ENCODE measurements at places on chromosomes 5 and 9.

DNA sequence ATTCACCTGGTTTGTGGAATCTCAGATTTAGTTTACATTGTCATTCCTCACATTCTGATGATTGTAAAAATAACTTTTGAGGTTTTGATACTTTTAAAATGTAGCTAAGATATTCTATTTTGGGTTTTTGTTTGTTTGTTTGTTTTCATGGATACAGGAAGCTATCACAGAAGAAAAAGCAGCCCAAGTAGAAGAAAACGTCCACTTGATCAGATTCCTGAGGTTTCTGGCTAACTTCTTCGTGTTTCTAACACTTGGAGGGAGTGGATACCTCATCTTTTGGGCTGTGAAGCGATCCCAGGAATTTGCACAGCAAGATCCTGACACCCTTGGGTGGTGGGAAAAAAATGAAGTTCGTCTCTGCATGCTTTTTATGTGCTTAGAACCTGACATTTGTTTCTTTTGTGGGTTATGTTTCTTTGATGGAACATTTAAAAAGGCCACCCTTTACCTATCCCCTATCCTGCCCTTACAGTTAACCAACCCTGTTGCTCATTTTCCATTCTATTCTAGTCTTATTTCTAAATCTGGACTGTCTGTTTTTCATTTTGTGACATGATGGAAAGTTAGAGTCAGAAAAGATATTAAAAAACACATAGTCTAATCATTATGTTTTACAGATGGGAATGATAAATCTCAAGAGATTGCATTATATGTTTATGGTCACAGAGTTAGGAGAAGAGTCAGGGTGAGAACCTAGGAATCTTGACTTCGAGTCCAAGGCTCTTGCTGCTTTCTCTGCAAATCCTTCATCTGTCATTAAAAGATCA, 163.7 kb downstream of the ALDH1A1 start:
- no peak for DNase-seq

DNA sequence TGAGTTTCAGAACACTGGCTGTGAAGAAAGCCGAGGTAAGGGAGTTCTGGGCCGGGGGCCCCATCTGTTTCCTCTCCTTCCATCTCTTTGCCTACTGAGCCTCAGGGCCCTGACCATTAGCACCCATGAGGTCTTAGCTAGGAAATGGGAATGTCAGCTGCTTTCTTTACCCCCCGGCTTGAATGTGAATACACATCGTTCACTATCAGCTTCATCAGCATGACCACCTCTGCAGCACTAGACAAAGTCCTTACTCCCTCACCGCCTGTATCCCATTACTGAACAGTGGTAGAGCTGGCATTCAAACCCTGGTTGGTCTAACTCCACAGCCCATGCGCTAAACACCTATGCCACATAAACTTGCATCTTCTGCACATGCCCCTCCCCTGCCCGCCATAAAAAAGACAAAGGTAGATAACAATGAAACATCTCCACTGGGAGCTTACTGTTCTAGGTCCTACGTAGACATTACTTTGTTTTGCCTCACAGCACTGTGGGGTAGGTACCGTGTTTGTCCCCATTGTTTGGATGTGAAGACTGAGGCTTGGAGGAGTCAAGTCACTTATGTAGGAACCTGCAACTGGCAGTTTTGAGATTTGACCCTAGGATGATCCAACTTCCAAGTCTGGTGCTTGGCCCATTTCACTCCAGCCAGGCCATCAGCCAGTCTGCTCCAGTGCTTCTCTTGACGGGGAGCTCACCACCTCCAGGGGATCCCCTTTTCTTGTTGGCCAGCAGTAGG, 93.3 kb downstream of the AMBP start:
- DNase-seq: no peak

- DNase-seq: no peak
Measured at GRCh38 chr5:8944005-8944404, 601.9 kb downstream of the SEMA5A start.

DNA sequence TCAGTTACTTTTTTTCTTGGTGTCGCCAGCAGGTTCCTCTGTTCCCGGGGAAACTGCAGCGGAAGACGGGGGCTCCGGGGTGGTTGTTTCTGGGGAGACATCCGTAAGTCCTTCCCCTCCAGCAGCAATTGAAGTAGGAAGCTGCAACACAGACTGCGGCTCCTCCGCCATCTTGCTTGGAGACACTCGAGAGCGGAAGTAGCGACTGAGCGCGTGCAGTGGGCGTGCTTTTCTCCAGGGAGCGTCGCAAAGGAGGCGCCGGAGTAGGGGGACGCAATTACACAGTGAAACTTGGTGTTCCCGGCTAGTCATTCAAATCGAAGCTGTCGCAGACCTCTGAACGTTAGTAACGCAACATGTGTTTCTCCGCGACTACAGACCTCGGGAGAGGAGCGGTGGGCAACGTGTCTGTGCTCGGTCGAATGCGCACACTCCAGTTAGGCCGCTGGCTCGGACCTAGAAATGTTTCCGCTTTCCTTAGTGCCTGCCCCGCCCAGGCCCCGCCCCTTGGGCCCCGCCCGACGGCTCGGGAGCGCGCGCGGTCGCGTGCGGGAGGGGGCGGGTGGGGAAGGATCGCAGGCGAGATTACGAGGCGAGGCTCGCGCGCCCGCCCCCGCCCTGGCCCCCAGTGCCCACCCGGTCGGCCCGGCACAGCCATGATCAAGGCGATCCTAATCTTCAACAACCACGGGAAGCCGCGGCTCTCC, at the start of the genes AP3S1 and ATG12:
Gene AP3S1, plus strand, starts transcription at position 554 of the 707 bp plus-strand sequence. Its CDS starts 103 bp downstream, at position 657.
Gene ATG12, minus strand, starts transcription at position 184 of the 707 bp plus-strand sequence. Its CDS starts 13 bp downstream, at position 171.
- peak; percentile 65 for DNase-seq

- no peak for DNase-seq
Measured at GRCh38 chr5:1413211-1413610, 32.0 kb downstream of the SLC6A3 start.

GRCh38 chr5:112467485-112467884, 48.4 kb upstream of the EPB41L4A start:
- DNase-seq: no peak

DNA sequence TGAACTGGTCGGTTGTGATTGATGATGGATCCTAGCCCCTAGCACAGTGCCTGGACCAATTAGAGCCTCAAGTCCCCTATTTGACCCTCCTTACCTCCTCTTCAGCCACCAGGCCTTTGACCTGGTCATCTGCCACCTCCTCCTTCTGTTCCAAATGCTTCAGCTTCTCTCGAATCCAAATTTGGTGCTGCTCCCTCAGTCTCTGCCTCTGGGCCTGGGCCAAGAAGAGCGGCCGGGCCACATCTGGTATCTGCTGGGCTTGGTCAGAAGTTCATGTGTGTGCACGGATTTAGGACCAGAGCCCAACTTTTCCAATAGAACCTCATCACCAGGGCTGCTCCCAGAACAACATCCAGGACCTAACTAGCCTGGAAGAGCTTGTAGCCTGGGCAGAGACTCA, 6.5 kb downstream of the SLC35A4 start:
- DNase-seq: no peak

- no peak for DNase-seq
Measured at GRCh38 chr9:29822458-29822857, 2249.2 kb upstream of the C9orf72 start.

DNA sequence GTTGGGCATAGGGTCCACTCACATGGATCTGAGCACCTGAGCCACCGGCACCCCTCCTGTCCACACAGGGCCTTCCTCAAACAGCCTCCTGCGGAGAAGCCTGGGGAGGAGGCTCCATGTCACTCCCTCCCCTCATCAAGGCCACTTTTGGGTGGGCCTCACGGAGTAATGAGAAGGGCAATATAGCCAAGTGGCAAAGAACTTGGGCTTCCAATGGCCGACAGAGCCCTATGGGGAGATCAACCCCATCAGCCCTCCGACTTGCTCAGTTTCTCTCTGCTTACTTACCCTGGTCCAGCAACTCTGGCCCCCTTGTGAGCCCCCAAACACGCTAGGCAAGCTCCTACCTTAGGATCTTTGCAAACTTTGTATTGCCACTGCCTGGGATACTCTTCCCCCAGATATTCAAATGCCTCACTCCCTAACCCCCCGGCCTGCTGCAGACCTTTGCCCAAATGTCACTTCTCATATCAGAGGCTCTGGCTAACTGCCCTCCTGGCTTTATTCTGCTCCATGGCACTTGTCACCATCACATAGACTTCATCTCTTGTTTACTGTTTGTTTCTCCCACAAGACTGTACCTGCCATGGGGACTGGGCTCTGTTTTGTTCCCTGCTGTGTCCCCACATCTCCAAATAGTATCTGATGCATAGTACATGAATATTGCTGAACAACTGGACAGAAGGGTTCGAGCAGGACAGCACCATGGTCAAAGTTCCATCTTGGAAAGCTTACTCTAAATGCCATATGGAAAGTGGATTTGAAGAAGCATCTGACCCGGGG, 220.8 kb downstream of the FSTL4 start:
- DNase-seq: no peak

DNA sequence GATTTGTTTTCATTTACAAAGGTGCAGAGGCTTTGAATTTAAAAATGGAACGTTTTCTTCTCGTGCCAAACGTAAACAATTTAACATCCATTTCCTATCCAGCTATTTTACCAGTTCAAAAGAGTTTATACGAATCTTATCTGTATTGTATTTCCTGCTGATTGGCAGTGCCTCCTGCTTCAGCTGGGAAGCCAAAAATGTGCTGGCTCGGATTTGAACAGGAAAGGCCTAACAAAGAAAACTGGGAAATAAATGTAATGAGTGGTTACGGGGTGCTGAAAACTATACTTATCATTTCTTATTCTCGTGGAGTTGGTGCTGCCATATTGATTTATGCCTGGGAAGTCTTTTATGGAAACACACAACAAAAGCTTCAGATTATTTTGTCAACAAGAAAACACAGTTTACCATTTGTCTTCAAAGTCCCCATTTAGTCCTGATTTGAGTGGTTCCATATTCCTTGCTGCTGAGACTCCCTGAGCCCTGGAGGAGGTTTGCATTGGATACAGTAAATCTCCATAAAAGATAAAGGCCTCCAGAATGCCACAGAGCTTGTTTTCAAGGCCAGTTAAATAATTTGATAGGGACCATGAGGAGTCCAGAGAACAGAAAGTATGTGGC, 507.4 kb downstream of the RASEF start:
- no peak for DNase-seq

GRCh38 chr5:91635950-91636734, 253.0 kb upstream of the ARRDC3 start:
- no peak for DNase-seq

DNA sequence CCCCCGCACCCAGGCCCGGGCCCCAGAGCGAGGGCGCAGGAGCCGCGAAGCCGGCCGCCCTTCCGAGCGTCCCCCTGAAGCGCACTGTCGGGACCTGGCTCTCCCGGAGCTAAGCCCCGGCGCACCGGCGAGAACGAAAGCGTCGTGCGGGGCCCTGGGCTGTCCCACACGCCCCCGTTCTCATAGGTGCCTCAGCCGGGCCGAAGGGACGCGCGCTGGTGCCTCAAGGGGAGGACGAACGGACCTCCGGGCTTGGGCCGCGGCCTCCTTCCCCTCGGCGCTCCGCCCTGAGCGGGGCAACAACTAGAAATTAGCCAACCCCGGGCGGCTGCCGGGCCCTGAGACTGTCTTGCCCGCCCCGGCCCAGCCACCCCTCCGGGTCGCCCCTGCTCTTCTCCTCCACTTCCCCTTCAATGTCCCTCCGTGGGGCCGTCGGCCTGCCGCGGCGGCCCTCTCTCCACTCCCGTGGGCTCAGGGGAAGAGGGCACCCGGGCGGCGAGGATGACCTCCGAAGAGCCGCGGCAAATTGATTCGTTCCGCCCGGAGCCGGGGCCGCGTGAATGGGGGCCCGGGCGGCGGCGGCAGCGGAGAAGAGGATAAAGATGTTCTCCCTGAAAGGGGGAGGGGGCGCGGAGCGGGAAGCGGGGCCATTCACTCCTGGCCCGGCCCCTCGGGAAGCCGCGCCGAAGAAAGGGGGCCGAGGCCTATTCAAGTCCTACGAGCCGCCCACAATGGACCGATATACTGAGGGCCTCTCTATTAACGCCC, 3.5 kb upstream of the PRDM12 start:
- DNase-seq: no peak

GRCh38 chr5:150079909-150080461, 6.4 kb downstream of the CSF1R start:
- DNase-seq: no peak

DNA sequence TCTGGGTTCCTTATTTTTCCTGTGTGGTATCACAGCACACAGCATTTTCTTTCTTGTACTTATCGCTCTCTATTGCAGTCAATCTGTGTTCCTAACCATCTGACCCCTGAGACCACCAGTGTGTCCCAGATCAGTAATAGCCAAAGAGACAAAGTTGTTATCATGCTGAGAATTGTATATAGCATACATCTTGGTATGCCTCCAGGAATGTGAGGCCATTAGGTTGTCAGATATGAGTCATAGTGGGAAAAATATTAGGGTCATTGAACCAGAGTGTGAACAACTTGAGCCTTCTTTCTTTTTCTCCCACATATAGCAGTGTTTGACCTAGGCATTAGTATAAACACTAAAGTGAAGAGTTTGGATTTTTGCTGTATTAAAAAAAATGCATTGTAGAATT, 106.3 kb downstream of the NDUFAF2 start:
- no peak for DNase-seq

DNA sequence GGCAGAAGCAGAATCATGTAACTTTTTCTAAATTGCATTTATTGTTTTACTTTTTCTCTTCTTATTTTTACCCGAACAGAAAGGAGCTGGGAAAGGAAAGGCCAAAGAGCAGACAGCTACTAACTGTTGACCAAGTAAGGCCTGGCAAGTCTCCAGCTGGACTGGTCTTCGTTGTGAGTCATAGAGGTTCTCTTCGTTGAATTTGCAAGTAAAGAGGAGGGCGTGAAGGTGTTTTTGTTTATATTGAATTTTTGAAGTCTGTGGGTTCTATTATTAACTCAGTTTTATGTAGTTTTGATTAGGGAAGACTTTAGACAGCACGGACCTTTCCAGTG, 416.5 kb upstream of the CCNH start:
- peak; percentile 4 for DNase-seq

GRCh38 chr9:18543406-18544192, 69.6 kb downstream of the ADAMTSL1 start:
- no peak for DNase-seq

DNA sequence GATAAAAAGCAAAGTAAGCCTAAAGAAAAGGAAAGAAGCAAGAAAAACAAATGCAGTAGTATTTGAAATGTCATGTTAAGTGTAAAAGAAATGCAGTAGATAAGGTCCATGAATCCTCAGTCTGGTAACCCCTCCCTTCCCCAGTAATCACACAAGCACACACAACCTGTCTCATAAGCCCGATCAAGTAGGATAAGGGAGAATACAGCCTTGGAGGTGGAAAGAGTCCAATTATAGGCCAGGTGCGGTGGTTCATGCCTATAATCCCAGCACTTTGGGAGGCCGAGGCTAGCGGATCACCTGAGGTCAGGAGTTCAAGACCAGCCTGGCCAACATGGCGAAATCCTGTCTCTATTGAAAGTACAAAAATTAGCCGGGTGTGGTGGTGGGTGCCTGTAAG, 117.9 kb downstream of the GADD45G start:
- DNase-seq: no peak

GRCh38 chr5:173396311-173396993, 68.2 kb upstream of the STC2 start:
- DNase-seq: no peak

All from H54 (cell line).